ENCODE measurements at places on chromosomes 3 and 15. TPM values are rescaled to one million over a fixed set of nuclear protein-coding genes. Genes with fewer than 3 reads are reported as not detected.

Gene ADAMTS9
- 0.54 TPM for total RNA-seq

Gene P2RY13
- not detected for total RNA-seq

Gene TIPARP
- total RNA-seq: 67.1 TPM

Gene IQCF5
- not detected for total RNA-seq

Gene NEK10
- 27.1 TPM for total RNA-seq

Gene NDN
- 89.0 TPM for total RNA-seq

Gene SPESP1
- total RNA-seq: 0.98 TPM

Gene TNFSF10
- total RNA-seq: 5.0 TPM

Gene PRTG
- 0.45 TPM for total RNA-seq

Gene NCEH1
- total RNA-seq: 5.7 TPM

Gene KLHL40
- not detected for total RNA-seq

Gene PCLAF
- 6.6 TPM for total RNA-seq

Gene DAZL
- not detected for total RNA-seq

Gene ATP10A
- total RNA-seq: 4.4 TPM

Gene STARD5
- 8.8 TPM for total RNA-seq

Gene C3orf18
- total RNA-seq: 13.3 TPM

Gene C3orf49
- total RNA-seq: not detected

Data from fibroblast of the aortic adventitia (primary cell).